ENCODE measurements at places on chromosomes 6 and 20.

- no peak for DNase-seq
These were observed 94.7 kb downstream of the CLIC5 start for GRCh38 chr6:45920819-45921511.

GRCh38 chr6:149963462-149964307, at the start of gene ULBP1:
Gene ULBP1 (plus strand): TSS chr6:149963943. CDS start chr6:149964050, 107 bp downstream.
- peak; percentile 90 for DNase-seq

DNA sequence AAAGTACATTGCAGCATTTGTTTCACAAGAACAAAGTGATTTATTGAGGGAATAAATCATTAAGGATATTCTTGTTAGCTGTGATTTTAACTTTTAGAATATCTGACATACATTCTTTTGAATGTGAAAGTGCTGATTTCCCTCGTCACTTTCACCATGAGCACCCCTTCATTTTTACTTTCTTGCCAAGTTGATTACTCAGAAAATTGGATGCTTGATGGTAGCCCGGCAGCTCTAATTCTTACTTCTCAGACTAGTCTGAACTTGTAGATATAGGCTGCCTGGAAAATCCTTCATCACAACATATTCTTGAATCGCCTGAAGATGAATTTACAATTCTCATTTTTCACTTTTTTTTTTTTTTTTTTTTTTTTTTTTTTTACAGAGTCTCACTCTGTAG, 147.1 kb upstream of the SMLR1 start:
- DNase-seq = no peak

DNA sequence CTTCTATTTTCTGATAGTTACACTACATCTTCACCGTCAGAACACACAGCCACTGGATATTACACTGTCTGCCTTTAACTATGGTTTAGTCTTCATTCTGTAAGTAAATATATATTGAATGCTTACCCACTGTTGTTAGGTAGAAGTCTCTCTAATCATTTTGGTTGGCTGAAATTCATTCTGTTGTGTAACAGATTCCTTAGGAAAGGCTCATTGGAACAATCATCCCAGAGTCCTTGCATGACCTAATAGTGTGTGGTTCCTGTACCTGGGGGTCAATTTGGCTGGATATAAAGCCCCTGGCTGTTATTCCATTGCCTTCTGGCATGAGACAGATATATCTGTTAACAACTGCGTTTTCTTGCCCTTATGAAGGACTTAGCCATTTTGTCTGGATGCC, 9.9 kb downstream of the BLOC1S5 start:
- no peak for DNase-seq

DNA sequence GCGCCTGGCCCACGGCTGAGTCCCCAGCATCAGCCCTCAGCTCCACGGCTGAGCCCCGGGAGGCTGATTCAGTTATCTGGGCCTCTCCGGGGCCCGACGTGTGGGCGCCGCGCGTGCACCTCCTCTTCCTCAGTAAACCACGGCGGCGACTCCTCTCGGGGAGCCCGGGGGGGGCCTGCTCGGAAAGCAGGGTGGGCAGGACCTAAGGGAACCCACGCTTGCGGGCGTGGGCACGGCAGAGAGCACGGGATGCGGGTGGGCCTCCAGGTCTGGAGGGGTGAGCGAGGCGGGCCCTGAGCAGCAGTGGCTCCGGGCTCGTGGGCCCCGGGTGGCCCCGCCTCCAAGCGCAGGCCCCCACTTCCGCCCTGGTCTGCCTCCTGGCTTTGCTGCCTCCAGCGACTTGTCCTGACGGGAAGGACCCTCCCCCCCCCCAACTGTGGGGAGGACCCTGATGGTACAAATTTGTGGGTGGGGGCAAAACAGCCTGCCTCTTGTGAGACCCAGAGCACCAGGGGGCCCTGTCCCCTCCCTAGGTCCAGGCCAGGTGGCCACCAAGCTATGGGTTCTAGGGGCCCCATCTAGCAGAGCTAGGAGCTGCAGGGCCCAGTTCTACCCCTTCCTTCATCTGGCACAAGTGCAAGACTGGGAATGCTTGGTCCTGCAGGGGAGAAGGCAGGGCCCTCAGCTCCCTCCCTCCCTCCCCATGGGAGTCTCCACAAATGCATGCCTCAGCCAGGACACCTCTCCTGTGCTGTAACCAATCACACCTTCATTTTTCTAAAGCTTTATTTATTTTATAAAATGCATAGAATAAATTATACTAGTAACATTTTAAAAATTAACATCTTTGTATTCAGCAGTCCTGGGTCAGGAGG, 16.9 kb downstream of the UCKL1 start:
- DNase-seq = no peak

- no peak for DNase-seq
These were observed 6.3 kb downstream of the ZMYND8 start for GRCh38 chr20:47350181-47350550.

DNA sequence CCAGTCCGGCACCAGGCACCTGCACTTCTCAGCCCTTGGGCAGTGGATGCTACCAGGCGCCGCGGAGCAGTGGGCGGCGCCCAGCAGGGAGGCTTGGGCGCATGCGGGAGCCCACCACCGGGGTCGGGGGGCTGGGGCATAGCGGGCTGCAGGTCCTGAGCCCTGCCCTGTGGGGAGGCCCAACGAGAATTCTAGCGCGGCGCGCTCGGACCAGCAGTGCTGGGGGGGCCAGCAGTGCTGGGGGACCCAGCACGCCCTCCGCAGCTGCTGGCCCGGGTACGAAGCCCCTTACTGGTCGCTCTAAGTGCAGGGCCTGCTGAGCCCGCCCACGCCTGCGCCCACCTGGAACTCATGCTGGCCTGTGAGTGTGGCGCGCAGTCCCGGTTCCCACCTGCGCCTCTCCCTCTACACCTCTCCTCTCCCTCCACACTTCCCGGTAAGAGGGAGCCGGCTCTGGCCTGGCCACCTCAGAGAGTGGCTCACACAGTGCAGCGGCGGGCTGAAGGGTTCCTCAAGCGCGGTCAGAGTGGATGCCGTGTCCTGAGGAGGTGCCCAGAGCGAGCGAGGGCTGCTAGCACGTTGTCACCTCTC, 28.5 kb upstream of the SERPINB1 start:
- DNase-seq = no peak

DNA sequence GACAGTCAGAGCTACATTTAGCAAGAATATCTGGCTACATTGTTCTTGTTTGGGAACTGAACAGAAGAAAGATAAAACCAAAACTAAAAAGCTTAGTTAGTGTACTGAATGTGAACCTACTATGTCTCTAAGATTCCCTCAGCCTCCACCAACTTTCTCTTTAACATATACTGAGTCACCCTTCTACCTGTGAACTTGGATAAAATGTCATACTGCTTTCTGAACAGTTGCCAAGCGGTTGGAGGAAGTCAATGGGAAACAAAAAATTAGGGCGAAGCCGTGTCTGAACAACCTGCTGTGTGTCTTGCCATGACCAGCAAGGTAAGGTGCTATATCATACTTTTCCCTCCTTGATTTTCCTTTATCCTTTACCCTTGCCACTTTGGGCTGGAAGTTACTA, 243.5 kb downstream of the BTBD9 start:
- no peak for DNase-seq

- no peak for DNase-seq
These were observed 103.6 kb upstream of the SGK1 start for GRCh38 chr6:134421501-134421900.

GRCh38 chr20:61249626-61250025, 2.4 kb upstream of the CDH4 start:
- no peak for DNase-seq
